ENCODE measurements at places on chromosomes 2 and 18.

GRCh38 chr18:63514326-63514725 lies 27.8 kb upstream of the SERPINB12 start:
- DNase-seq: no peak

GRCh38 chr2:138121666-138122661 lies 157.7 kb downstream of the HNMT start:
- no peak for DNase-seq

GRCh38 chr2:30325600-30326328 lies 94.4 kb downstream of the LBH start:
- DNase-seq: no peak

DNA sequence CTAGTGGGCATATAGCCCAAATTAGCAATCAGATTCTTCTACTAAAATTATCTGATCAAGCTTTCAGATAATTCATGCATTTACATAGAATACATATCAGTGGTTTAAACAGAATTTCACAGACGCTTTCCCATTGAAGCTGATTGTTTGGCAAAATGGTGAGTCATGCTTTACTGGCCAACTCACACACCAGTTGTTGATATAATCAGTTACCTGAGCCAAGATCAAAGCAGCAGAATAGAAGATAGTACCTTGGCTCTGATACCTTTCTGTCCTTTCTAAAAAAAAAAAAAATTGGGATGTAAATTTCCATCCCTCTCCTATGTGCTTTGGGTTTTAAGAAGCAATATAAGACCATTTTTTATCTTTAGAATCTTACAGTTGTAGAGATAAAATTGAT lies 178.0 kb downstream of the MCFD2 start:
- DNase-seq: no peak

- DNase-seq: no peak
These were observed 10.0 kb upstream of the ASAP2 start for GRCh38 chr2:9196637-9197036.

- DNase-seq: peak; percentile 62
These were observed 64.0 kb downstream of the ADD2 start for GRCh38 chr2:70703900-70704549.
